ENCODE measurements at places on chromosomes 5 and 9.
A peak's percentile ranks its signal among the peaks of the same experiment; 100 is the strongest.

DNA sequence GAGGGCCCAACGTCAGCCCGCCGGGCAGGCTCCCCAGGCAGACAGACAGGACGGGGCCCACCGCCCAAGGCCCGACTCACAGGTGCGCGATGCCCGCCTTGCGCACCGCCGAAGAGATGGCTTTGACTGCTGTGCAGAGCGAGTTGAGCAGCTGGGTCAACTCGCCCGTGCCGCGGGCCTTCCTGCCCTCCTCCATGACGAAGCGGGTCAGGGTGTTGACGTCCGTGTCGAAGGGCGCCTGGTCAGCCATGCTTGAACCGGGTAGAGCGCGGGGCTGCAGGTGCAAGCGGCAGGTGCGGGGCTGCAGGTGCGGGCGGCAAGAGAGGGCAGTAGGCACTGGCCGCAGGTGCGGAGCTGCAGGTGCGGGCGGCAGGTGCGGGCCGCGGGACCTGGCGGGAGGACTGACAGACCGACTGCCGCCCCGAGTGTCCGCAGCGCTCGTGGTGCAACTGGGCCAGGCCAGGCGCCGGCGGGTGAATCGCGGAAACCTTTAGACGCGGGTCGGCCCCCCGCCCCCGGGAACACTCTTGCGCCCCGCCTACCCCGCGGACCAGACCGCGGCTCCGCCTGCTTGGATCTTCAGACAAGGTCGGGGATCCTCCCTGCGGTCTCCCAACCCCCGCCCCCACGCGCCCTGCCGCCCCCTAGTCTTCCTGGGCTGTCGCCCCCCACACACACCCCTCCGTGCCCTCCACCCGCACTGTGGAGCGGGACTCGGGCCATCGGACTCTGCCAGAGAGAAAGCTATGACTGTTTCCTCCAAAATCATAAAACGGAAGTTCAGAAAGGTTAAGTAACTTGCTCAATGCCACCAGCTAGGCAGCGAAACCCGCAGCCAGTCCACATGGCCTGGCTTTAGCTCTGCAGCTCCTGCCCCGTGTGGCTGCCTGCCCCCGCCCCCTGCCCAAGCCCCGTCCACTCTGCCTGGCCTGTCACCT is at the start of gene FBP1:
FBP1 (minus strand) TSS at position 458 of the 938 bp plus-strand sequence; CDS start at position 250, 208 bp downstream.
- DNase-seq = peak; percentile 17

- no peak for DNase-seq
Measured at GRCh38 chr9:89471390-89471789, 26.5 kb downstream of the SEMA4D start.

DNA sequence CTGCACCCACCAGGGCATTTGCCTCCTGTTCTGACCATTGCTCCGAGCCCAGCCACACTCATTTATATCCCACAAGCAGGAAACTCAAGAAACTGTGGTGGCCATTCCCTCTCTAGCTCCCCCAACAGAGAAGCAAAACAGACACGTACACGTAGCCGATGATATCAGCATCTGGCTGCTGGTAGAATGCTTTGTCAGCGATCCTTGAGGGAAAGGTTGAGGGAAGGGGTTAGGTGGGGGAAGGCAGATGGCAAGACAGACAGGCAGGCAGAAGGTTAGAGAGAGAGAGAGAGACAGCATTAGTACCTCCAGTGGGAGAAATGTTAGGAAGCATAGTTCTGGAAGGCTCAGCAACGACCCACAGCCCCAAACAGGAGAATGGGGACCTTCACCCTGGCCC is 7.8 kb downstream of the HIGD2A start:
- no peak for DNase-seq

- no peak for DNase-seq
Measured at GRCh38 chr5:90561766-90562165, 3.2 kb downstream of the ADGRV1 start.

DNA sequence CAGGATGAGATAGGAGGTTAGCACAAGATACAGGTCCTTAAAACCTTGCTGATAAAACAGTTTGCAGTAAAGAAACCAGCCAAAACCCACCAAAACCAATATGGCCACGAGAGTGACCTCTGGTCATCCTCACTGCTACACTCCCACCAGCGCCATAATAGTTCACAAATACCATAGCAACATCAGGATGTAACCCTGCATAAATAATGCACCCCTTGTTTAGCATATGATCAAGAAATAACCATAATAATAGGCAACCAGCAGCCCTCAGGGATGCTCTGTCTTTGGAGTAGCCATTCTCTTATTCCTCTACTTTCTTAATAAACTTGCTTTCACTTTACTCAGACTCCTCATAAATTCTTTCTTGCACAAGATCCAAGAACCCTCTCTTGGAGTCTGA is 86.9 kb upstream of the PRSS3 start:
- DNase-seq = no peak

- DNase-seq = no peak
Measured at GRCh38 chr5:45737153-45737552, 41.0 kb upstream of the HCN1 start.

- DNase-seq = no peak
Measured at GRCh38 chr5:158677470-158677838, 422.3 kb downstream of the EBF1 start.

GRCh38 chr9:78694974-78695373 is 398.0 kb downstream of the PSAT1 start:
- no peak for DNase-seq

GRCh38 chr9:86943201-86944113 is 3.8 kb downstream of the GAS1 start:
- DNase-seq = no peak

- peak; percentile 30 for DNase-seq
Measured at GRCh38 chr5:176609724-176610434, at the start of gene GPRIN1. GPRIN1 (minus strand) TSS chr5:176610156; CDS start chr5:176599834, 10,322 bp downstream.

DNA sequence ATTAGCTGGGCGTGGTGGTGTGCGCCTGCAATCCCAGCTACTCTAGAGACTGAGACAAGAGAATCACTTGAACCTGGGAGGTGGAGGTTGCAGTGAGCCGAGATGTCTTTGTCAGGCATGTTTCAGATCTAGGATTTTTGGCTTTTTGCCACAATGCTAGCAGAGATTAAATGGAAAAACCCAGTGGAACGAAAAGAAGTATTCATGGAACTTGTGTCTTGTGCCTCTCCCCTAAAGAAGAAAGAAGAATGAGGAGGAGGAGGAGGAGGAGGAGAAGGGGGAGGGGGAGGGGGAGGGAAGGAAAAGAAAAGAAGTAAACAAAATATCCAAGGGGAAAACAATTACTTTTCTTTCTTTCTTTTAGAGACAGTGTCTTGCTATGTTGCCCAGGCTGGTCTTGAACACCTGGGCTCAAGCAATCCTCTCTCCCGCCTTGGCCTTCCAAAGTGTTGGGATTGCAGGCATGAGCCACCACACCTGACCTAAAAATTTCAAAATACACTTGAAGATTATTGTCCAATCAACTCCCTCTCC is 106.0 kb downstream of the ARRDC3 start:
- DNase-seq = no peak

DNA sequence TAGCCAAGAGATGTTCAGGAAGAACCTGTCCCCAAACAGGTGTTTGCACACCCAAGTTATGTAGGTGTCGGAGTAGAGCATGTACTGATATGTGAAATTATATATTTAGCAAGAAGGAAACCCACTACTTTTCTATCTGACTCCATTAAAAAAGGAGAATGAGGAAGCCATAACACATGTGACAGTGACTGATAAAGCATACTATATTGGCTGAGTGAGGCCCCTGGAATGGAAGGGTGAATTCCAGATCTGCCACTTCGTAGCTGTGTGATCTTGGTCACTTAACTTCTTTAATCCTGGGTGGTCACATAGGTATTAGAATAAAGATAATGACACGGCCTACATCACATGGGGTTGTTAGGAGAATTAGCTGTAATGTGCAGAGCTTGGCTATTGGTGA is 116.0 kb upstream of the MAN2A1 start:
- no peak for DNase-seq

GRCh38 chr5:79857714-79858409 is 133.2 kb downstream of the MTX3 start:
- DNase-seq = peak; percentile 33

DNA sequence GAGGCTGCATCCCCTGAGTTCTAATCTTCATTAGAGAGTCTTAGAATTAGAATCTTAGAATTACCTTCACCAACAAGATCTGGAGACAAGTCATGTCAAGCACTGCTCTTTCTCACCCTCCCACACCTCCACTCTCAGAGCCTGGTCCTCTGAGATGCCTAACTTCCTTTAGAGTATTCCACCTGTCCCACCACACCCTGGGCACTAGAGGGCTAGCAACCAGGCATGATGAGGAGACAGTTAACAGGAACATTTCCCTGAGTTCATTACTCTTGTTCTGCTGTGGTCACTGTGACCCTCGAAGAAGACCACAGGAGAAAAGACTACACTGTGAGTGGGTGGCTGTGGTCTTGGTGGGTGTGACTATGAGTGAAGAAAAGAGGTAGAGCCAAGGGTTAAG is 25.2 kb upstream of the MAP1B start:
- DNase-seq = no peak

DNA sequence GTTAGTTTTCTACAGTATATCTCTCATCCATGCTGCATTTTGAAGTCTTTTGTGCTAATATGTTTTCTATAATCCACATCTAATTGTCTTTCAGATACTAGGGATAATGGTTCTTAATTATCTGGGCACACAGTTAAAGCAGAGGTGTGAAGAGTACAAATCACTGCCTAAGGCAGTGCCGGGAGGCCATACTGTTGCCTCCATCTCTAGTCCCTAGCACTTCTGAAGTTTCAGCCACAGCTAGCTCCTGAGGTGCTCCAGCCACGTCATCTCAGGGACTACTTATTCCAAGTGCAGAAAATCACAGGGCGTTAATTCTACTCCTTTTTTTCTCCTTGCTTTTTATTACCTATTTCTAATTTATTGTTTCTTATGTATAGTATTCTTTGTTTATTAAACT is 760.0 kb upstream of the FAM174A start:
- no peak for DNase-seq

- DNase-seq = no peak
Measured at GRCh38 chr9:112326194-112326593, 7.2 kb downstream of the PTBP3 start.

DNA sequence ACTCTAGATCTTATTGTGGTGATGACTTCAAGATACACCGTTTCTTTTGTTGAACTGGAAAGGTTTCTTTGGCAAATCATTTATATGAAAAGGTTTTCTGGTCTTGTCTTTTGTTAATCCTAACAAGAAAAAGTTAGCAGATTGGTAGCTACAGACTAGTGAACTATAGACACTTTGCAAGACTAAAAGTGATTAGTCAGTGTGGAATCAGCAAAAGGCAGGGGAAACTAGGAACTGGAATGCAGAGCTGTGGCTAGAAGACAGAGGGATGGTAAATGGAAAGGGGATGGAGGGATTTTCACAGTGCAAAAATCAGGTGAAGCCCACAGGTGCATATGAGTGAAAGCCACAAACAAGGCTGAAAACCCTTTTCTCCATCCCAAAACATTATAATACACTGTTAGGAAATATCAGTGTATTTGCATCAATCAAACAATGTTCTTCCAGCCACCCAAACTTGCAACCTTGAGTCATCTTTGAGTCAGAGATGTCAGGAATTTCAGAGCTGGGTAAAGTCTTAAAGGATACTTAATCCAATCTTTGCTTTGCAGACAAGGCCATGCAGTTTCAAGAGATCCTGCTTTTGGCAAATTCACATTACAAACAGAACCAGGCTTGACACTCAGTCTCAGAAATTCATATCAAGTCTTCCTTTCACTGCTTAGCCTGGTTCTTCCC is 52.7 kb downstream of the PLK2 start:
- no peak for DNase-seq

DNA sequence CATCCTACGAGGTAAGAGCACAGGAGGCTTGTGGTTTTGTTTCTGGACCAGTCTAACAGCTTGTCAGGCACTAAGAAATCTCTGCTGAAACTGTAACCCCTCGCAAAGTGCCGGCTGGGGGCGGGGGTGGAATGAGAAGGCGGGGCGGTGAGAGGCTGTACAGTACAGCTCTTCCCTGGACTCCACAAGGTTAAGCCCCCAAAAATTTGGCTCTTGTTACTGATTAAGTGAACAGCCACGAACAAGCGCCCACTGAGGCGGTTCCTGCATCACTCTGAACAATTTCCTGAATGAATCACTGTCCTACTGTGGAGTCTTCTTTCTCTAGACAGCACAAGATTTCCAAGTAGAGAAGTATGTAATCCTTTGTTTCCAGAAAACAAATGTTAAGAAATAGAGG is 6.8 kb downstream of the FBP2 start:
- DNase-seq = no peak

DNA sequence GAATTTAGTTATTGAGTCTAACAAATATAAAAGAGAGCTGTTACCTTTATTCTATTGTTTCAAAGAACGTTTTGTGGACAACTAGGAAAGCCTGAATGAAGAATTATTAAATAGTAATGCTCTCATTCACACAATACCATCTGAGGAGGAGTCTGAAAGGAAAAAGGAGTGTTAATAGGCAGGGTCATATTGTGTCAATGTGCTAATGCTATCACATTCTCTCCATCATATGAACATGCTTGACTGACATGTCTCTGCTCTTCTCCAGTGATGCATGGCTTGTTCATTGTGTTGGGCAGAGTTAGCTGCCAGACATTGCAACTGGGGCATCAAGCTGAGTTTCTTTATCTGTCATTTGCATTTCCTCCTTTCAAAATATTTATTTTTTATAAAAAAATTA is 1578.0 kb downstream of the MAT2B start:
- no peak for DNase-seq

GRCh38 chr9:73037613-73038012 is 84.8 kb upstream of the ALDH1A1 start:
- no peak for DNase-seq

- no peak for DNase-seq
Measured at GRCh38 chr5:180810959-180811622, 8.5 kb upstream of the MGAT1 start.

- no peak for DNase-seq
Measured at GRCh38 chr9:108905494-108905893, 28.4 kb downstream of the ELP1 start.

- no peak for DNase-seq
Measured at GRCh38 chr9:129497005-129497812, 123.7 kb downstream of the C9orf50 start.

- DNase-seq = no peak
Measured at GRCh38 chr5:75678155-75678554, 39.1 kb downstream of the POC5 start.

GRCh38 chr9:6123416-6123815 is 92.2 kb upstream of the IL33 start:
- no peak for DNase-seq

GRCh38 chr5:110413856-110414255 is 312.6 kb downstream of the TMEM232 start:
- no peak for DNase-seq

- DNase-seq = no peak
Measured at GRCh38 chr9:69885931-69886330, 65.3 kb downstream of the CFAP95 start.

DNA sequence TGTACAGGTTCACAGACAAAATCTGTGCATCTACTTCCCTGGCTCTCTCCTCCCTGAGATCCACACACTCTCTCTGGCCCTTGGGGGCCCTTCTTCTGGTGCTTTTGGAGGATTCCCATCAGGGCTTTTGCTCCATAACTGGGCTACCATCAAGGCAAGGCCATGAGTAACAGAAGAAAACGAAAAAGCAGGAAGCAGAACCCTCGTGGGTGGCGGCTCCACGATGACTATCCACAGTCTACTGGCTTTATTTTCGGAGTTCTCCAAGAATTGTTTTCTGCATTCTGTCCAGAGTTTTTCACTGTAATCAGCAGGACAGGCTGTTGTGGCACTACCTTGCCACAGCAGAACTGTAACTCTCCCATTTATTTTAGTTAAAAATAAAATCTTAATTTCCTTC is 19.9 kb downstream of the PNPLA7 start:
- DNase-seq = no peak
